ENCODE measurements at places on chromosomes 13 and 19. TPM values are rescaled to one million over a fixed set of nuclear protein-coding genes. Genes with fewer than 3 reads are reported as not detected.

- H3K4me3 ChIP-seq: no peak overlapping the region
- H3K4me1 ChIP-seq: no peaks in the 10 kb centered on the region
- H3K27ac ChIP-seq: no peak overlapping the region
- no peak for DNase-seq
- no peaks in the 10 kb centered on the region for H3K27me3 ChIP-seq
- H3K36me3 ChIP-seq: no peaks in the 10 kb centered on the region
Measured at GRCh38 chr19:52640916-52641315, 2.8 kb upstream of the ZNF83 start.

GRCh38 chr13:79481685-79482052 lies 714 bp downstream of the NDFIP2 start:
- no peaks in the 10 kb centered on the region for H3K27me3 ChIP-seq
- H3K4me1 ChIP-seq: peaks cover 11% of the 10 kb centered on the region
- H3K36me3 ChIP-seq: no peaks in the 10 kb centered on the region
- no peak for DNase-seq
- H3K4me3 ChIP-seq: peak overlapping the region; percentile 90
- peak overlapping the region; percentile 82 for H3K27ac ChIP-seq

- H3K27ac ChIP-seq: peak overlapping the region; percentile 83
- peaks cover 17% of the 10 kb centered on the region for H3K4me1 ChIP-seq
- no peaks in the 10 kb centered on the region for H3K36me3 ChIP-seq
- peak overlapping the region; percentile 68 for H3K4me3 ChIP-seq
- no peaks in the 10 kb centered on the region for H3K27me3 ChIP-seq
- no peak for DNase-seq
Measured at GRCh38 chr19:13796301-13797057, 1.2 kb downstream of the ZSWIM4 start.

GRCh38 chr13:32829676-32830335 lies 186.4 kb upstream of the KL start:
- peak; percentile 72 for DNase-seq
- peak overlapping the region; percentile 56 for H3K27ac ChIP-seq
- no peaks in the 10 kb centered on the region for H3K27me3 ChIP-seq
- peaks cover 14% of the 10 kb centered on the region for H3K4me1 ChIP-seq
- H3K4me3 ChIP-seq: no peak overlapping the region

- peaks cover 6% of the 10 kb centered on the region for H3K36me3 ChIP-seq
- no peak for DNase-seq
- no peaks in the 10 kb centered on the region for H3K4me1 ChIP-seq
- H3K4me3 ChIP-seq: no peak overlapping the region
- H3K27ac ChIP-seq: no peak overlapping the region
Measured at GRCh38 chr19:36891768-36892357, 24.2 kb downstream of the ZNF829 start.

Gene C3
- total RNA-seq: 5.0 TPM

Gene CGB2
- total RNA-seq: not detected

Data from Panc1 (cell line).